T-helper 17 cell (primary cell): ENCODE measurements at places on chromosomes 4 and X.

GRCh38 chr4:25160714-25161592 lies 704 bp upstream of the SEPSECS start:
- peaks cover 7% of the 10 kb centered on the region for H3K36me3 ChIP-seq
- H3K4me3 ChIP-seq, result peak overlapping the region; percentile 98
- peaks cover 42% of the 10 kb centered on the region for H3K4me1 ChIP-seq
- DNase-seq, result no peak
- peak overlapping the region; percentile 99 for H3K27ac ChIP-seq

GRCh38 chrX:120794525-120794975 lies 81.1 kb downstream of the CT47B1 start:
- no peak overlapping the region for H3K27ac ChIP-seq
- no peaks in the 10 kb centered on the region for H3K36me3 ChIP-seq
- H3K4me1 ChIP-seq, result peaks cover 17% of the 10 kb centered on the region
- no peaks in the 10 kb centered on the region for H3K27me3 ChIP-seq
- DNase-seq, result no peak

DNA sequence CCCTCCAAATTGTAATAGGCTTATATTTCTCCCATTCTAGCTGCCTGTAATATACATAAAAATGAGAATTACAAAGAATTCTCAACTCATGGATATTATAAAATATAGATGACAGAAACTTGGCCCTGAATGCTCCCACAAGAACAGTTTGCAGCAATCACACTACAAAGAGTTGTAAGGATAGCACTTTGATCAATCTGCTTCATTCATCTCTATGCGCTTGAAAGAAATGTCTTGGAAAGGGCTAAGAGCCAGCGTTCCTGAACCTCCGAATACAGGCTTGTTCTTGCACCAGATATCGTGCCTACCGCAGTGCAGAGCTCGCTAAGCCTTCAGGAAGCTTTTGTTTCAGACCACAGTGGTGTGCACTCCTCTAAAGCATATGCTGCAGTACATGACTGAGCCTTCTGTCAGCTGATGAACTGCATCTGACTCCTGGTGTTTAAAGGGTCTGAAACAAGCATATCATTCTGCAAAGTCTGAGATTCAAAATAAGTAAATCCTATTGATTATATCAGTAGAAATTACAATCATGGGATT lies 417.6 kb upstream of the ZFP42 start:
- no peaks in the 10 kb centered on the region for H3K4me1 ChIP-seq
- DNase-seq, result no peak
- H3K27me3 ChIP-seq, result no peaks in the 10 kb centered on the region
- H3K27ac ChIP-seq, result no peak overlapping the region

GRCh38 chr4:1503583-1504471 lies 97.6 kb upstream of the NKX1-1 start:
- no peak overlapping the region for H3K27ac ChIP-seq
- H3K4me1 ChIP-seq, result peaks cover 3% of the 10 kb centered on the region
- no peak for DNase-seq
- H3K27me3 ChIP-seq, result peaks cover 25% of the 10 kb centered on the region
- no peak overlapping the region for H3K4me3 ChIP-seq
- no peaks in the 10 kb centered on the region for H3K36me3 ChIP-seq

DNA sequence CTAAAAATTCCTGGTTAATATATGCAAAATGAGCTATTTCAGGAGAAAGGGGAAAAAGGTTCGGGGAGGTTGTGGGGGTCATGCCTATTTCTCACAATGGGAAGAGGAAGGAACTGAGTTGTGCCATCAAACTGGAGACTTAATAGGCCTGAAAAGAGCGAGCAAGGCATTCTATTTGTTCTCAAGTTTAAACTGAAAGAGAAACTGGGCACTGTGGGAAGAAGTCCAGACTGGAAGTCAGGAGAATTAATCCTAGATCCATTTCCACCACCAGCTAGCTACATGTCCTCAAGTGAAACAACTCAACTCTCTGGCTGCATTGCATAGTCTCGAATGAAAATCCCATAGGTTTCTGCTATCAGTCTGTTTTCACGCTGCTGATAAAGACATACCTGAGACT lies 50.6 kb downstream of the PPARGC1A start:
- H3K36me3 ChIP-seq, result no peaks in the 10 kb centered on the region
- DNase-seq, result no peak
- no peak overlapping the region for H3K27ac ChIP-seq
- H3K27me3 ChIP-seq, result no peaks in the 10 kb centered on the region
- no peak overlapping the region for H3K4me3 ChIP-seq
- H3K4me1 ChIP-seq, result no peaks in the 10 kb centered on the region

GRCh38 chr4:49032440-49033161 lies 46.5 kb downstream of the CWH43 start:
- H3K4me3 ChIP-seq, result no peak overlapping the region
- DNase-seq, result no peak
- no peak overlapping the region for H3K27ac ChIP-seq
- peaks cover 3% of the 10 kb centered on the region for H3K4me1 ChIP-seq
- peaks cover 46% of the 10 kb centered on the region for H3K27me3 ChIP-seq
- peaks cover 2% of the 10 kb centered on the region for H3K36me3 ChIP-seq

GRCh38 chr4:74640111-74640903 lies 154.0 kb downstream of the BTC start:
- H3K27me3 ChIP-seq, result peaks cover 11% of the 10 kb centered on the region
- no peak for DNase-seq
- H3K4me1 ChIP-seq, result no peaks in the 10 kb centered on the region
- no peak overlapping the region for H3K27ac ChIP-seq
- H3K36me3 ChIP-seq, result no peaks in the 10 kb centered on the region
- H3K4me3 ChIP-seq, result no peak overlapping the region

DNA sequence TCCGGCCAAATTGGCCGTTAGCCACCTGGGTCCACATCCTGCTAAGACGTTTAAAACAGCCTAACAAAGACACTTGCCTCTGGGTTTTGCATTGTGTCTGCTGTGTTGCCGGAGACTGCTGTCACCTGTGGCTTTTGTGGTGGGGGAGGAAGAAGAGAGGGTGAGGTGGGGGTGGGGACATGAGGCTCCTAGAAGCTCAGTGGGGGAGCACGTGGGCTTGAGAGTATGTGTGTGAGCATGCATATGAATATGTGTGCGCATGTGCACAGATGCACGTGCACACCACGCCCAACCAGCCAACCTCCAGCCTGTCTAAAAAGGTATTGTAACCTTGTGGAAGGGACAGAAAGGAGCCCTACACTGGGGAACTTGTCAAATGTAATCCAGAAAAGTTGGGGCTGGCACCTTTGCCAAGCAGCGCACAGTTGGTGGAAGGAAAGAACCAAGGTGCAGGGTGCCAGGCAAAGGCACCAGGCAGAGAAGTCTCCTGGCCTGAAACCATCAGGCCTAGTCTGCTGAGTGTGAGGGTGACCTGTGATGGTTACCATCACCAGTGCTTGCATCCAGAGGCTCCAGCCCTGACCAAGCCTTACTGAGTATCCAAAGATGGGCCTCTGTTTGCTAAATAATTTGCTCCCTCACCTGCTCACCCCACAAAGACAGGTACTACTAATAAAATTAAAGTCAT lies 10.1 kb upstream of the SASH3 start:
- peak overlapping the region; percentile 31 for H3K4me3 ChIP-seq
- H3K4me1 ChIP-seq, result peaks cover 24% of the 10 kb centered on the region
- H3K27ac ChIP-seq, result peak overlapping the region; percentile 98
- peak; percentile 41 for DNase-seq
- H3K36me3 ChIP-seq, result no peaks in the 10 kb centered on the region
